ENCODE measurements at places on chromosomes 7 and 10. TPM values are rescaled to one million over a fixed set of nuclear protein-coding genes. Genes with fewer than 3 reads are reported as not detected.

DNA sequence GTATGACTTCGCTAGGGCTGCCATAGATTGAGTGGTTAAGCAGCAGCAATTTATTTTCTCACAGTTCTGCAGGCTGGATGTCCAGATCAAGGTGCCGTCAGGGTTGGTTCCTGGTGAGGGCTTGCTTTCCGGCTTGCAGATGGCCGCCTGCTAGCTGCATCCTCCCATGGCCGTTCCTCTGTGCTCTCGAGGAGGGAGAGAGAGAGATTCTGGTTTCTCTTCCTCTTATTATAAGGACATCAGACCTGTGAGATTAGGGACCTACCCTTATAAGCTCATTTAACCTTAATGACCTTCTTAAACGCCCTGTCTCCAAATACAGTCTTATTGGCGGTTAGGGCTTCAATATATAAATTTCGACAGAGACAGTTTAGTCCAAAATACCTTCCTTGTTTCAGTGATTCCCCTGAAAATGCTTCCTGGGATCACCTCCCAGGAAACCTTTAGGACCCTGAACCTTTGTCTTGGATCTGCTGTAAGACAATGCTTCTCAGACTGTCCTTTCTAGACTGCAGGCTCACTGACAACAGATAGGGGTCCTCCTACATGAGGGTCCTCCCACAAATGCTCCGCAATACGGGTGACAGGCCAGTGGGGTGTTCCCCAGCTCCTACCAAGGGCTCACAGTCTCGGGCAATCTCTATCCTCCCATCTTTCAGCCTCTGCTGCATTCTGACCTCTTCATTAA is 82.5 kb upstream of the BAIAP2L1 start:
- DNase-seq = no peak

DNA sequence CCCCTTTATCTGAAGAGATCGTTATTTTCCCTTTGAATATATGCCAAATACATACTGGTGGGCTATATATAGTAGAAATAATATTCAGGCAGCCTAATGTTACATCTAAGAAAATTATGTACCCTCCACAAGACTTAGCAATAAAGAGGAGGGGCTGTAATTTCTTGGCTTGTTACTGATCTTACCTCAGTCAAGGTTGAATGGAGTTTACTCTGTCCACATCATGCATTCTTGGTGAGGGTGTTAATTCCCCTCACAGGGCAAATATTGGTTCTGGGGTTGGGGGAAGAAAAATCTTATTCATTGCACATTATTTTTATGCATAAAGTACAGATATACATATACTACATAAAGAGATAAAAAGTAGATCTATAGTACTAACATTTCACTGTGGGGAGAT is 145.8 kb upstream of the ANK3 start:
- no peak for DNase-seq

GRCh38 chr10:106930751-106931150 is 233.8 kb downstream of the SORCS1 start:
- no peak for DNase-seq

MYH16 gene
- not detected for total RNA-seq

OPALIN gene
- not detected for total RNA-seq

DNA sequence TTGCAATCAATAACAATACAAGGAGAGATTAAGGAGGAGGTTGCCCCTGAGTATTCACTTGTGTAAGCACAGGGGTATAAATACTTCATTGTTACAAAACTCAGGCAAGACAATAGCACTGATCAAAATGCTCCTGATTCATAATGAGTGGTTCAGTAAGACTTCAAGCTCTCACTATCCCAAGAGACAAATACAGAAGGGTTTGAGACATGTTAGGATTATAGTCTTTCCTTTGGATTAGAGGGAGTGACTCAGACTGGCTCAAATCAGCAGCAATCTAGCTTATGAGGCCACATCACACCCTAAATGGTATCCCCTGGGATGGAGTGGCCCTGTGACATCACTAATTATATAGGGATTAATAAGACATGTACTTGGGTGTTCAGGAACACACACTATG is 167.2 kb upstream of the HGF start:
- DNase-seq = no peak

DNA sequence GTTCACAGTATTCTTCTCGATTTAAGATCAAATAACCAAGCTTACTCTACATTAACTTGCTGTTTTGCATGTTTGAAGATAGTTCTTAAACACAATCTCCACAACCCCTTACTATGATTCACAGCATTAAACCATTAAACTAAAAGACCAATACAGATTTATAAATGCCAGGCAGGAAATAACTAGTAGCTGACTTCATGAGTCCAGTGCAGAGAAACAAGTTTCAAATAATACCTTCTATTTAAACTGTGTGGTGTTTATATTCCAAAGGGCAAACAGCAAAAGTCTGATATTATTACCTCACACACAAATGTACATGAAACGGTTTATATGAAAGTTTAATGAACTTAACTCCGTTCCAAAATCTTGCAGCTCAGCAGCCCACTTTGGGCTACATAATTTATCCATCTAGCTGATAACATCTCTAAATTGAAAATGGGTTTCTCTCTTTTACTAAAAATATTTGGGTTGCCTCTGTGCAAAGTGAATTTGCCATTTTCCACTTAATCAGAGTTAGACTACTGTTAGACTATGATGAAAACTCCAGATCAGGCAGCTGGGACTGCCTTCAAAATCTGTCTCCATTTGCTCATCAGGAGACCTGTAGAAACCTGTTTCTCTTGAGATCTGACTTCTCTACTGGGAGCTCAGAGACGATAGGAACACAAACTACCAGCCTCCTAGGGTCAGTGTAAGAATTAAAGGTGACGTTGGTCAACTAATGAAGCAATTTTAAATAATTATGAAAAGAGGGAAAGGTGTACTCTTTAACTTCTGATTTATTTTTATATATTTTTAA is 287.3 kb downstream of the FZD1 start:
- no peak for DNase-seq

DNA sequence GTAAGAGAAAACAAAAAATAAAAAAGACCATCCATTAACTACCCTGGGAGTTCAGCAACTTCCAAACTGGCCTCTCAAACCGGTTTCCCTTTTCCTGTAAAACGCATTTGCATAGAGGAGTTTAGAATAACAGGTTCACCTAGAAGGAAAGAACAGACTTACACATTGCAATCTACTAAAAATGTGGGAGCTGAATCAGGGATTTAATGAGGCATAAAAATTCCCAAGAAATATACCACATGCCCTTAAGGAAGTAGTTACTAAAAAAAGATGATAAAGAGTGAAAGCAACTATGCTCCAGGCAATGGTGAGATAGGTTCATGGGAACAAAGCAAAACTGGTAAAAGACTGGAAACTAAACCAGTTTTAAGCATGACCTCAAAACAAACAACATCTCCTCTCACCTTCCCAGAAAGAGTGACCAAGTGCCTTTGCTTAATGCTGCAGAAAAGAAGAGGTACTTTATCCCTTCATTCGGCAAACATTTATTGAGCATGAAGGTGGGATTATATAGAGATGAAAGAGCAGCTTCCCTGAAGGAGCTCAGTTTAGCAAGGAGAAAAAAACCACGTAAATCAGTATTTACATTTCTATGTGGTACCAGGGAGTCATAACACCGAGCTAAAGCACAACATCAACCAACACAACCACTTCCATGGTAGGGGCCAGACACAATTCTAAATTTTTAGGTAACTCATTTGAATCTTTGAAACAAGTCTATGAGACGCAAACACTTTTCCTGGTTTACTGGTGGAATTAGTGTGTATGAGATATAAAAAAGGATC is 152.8 kb downstream of the SGMS1 start:
- no peak for DNase-seq

MOGAT3 gene
- total RNA-seq = not detected

GRCh38 chr7:33762151-33762910 is 143.0 kb upstream of the BMPER start:
- DNase-seq = no peak

- DNase-seq = no peak
Measured at GRCh38 chr10:31116226-31116625, 84.6 kb upstream of the ZNF438 start.

GCK gene
- 1.1 TPM for total RNA-seq

PON1 gene
- total RNA-seq = not detected

DNA sequence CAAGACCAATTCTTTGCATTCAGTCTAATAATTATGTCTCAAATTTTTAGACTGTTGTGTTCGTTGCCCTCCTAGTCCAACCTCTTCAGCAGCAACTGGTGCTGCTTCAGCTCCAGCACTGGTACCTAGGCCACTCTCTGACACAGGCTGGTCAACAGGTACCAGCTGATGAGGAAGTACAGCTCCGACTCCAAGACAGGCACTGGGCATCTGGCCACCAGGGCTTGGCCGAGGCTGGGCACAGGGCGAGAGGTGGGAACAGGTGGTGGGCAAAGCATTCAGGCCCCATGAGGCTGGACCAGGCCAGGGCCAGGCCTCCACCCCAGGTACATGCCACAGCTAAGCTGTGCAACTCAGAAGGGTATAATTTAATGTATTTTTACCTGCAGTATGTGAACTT is 151.5 kb upstream of the AGR3 start:
- DNase-seq = no peak

DNA sequence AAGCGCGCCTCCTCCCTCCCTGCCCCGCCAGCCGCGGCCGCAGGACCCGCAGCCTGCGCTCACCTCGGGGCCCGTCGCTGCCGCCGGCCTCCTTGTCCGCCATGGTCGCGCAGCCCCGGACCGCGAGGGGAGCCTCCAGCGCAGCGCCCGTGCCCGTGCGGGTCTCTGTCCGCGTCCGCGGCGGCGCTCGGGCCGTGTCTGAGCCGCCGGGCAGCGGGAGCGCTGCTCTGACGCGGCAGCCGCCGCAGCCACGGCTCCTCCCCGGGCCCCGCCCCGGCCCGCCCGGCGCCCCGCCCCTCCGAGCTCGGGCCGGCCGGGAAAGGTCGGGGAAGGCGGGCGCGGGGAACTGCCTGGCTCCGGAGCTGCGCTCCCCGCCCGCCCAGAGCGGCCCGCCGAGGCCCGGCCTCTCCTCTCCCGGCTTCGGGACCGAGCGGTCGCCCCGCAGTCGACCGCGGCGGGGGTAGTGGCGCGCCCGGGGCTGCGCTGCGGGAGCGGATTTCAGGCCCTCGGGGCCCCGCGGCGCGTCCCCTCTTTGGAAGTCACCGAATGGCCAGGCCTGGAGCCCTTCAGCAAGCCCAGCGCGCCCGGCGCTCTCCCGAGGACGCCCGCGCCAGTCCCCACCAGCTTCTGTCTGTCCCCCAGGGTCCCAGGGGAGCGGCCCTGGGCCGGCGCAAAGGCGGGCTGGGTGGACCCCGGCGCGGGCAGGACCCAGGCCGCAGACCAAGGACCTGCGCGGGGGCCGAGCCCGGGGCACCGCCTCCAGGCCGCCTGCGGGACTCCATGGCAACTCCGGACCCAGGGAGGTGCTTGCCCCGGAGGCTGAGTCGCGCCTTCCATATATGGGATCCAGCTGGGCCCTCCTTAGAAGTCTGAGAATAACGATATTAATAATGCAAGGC is at the start of gene HSPA12A:
TSS of gene HSPA12A (minus strand) at position 200 of the 899 bp plus-strand sequence. CDS start at position 103, 97 bp downstream.
- no peak for DNase-seq

GRCh38 chr10:11560076-11560709 is 51.3 kb downstream of the USP6NL start:
- no peak for DNase-seq

GRCh38 chr10:122587098-122587760 is 26.7 kb downstream of the DMBT1 start:
- DNase-seq = no peak

DNA sequence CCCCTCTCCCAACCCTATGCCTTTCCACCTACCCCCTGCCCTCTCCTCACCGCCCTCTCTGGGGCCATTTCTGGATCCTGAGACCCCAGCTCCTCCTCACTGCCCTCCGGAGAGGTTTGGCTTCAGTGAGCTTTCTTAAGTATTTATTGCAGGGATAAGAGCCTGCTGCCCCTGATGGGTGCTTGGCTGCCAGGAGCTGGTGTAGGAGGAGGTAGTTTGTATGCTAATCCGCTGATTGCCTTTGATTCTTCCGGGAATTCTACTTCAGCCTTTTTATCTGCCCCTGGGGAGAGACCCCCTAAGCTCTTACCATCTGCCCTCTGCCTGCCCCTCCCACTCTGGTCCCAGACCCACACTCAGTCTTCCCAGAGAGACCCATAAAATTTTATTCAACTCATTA is 263.5 kb upstream of the PODXL start:
- DNase-seq = no peak

GRCh38 chr7:131190146-131190545 is 137.5 kb upstream of the MKLN1 start:
- no peak for DNase-seq

COPS6 gene
- total RNA-seq = 77.8 TPM

- DNase-seq = no peak
Measured at GRCh38 chr7:152743600-152743999, 16.0 kb upstream of the ACTR3B start.
